NCI-H774 (cell line): ENCODE measurements at places on chromosomes 12 and 14.

- peak; percentile 86 for DNase-seq
Measured at GRCh38 chr14:29216268-29217232, 450.0 kb downstream of the FOXG1 start.

DNA sequence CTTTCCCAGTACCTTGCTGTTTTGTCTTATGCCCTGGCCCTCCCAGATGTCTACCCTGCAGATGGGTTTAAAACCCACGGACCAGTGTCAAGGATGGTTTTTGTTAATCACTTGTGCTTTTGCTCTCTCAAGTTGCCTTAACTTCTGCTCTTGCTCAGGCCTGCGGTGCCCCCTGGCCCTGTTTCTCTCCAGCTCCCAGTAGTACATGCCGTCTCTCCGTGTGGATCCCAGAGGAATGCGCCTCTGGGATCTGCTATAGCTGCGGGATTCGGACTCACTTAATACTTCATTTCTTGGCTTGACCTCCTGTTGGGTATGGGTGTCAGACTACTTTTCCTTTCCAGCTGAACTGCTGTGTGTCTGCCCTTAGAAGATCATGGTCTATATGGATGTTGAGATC lies 14.5 kb downstream of the PLEKHG3 start:
- DNase-seq, result no peak

DNA sequence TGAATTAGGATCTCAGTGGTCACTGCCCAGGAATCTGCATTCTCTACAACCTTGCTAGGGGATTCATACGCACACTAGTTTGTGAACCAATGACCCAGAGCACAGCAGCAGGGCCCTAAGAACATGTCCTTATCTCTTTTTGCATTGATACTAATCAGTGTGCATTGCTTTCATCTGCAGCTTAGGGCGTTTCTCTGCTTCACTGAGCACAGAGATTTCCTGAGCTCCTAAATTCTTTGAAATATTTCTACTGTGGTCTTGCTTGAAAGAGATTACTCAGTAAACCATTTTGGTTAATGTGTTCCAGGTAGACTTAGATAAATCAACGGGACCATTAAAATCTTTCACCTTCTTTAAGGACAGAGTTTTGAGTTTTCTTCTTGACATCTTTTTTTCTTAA lies 351.3 kb upstream of the KITLG start:
- DNase-seq, result no peak

- DNase-seq, result no peak
Measured at GRCh38 chr14:26276757-26277156, 321.1 kb downstream of the NOVA1 start.

DNA sequence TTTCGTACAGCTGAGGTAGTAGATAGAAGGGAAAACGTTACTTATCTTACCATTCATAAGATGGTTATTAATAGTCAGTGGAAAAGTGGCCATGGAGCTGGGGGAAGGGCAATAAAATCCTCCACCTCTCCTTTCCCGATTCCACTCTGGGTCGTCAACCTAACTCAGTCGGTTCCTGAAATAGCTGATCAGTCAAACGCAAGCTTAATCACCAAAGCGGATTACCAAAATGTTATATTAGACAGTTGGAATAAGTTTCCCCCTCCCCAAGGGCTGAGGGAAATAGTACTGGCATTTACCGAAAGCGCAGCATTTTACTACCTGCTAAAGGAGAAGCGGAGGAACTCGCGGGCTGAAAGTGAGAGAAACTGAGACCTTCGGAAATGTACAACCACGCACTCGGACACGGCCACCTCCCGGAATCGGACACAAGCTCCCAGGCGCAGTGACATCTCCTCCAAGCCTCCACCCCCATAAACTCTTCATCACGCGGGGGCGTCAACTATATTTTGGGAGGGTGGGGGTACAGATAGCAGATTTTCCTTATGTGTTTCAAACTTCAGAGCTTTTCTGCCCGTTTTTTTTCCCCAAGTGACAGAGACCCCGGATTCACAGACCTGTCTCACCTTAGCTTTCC lies 1.2 kb downstream of the PPM1H start:
- no peak for DNase-seq

- no peak for DNase-seq
Measured at GRCh38 chr12:99142651-99143050, 497.6 kb downstream of the APAF1 start.

GRCh38 chr12:116852303-116852702 lies 28.9 kb downstream of the HRK start:
- no peak for DNase-seq
